ENCODE measurements at places on chromosomes 6 and 20.
A peak's percentile ranks its signal among the peaks of the same experiment; 100 is the strongest.

GRCh38 chr6:17630511-17631073 is 30.5 kb downstream of the FAM8A1 start:
- no peak for DNase-seq

GRCh38 chr6:5401845-5402738 is 140.8 kb downstream of the FARS2 start:
- DNase-seq: no peak

GRCh38 chr6:2834262-2834661 is 7.4 kb downstream of the SERPINB1 start:
- no peak for DNase-seq

- DNase-seq: no peak
Measured at GRCh38 chr6:146544616-146545182, 1.1 kb downstream of the RAB32 start.

DNA sequence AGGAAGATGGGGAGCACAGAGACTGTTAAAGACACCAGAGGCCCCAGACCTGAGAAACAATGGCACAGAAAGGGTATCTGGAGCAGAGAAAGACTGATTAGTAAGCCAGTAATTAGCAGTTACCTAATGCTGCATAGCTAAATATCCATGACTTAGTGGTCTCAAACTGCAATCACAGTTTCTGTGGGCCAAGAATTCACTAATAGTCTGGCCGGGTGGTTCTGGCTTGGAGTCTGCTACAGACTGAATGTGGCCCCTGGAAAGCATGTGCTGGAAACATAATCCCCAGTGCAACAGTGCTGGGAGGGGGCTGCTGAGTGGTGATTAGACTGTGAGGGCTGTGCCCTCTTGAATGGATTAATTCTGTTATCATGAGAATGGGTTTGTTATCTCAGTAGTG is 54.1 kb upstream of the VSX1 start:
- no peak for DNase-seq

DNA sequence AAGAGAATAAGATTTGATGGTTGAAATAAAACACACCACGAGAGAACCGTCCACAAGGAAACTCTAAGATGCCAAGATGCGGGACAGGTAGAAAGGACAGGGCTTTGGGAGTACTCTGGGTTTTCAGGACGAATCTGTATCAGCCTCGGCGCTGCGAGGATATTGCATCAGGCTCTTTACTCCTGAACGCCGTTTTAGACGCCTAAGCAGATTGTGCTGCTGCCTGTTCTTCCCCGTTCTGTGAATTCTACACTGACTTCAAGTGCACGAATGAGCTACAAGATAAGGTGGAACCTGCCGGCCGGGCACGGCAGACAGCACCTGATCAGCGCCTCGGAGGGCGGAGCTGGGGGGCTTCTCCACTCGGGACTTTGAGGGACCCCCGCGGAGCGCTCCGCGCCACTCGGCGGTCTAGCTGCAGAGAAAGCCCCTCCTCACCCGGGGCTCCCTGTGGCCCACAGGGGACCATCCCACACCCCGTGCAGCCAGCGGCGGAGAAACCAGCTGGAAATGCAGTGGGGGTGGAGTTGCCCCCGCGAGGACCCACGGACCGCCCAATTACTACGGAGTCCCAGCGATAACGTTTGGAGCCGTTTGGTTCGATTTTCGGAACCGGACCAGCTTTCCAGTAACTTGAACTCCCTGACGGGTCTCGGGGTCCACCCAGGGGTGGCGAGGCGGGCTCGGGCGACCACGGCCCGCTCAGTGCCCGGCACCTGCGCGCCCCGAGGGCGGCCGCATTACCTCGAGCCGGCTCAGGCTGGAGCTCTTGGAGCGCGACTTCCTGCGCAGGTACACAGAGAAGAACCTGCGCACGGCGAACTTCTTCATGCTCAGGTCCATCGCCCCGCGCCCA is 646 bp downstream of the RPS6KA2 start:
- DNase-seq: peak; percentile 11

- DNase-seq: no peak
Measured at GRCh38 chr20:57620999-57621398, 773 bp upstream of the ZBP1 start.

GRCh38 chr6:120671519-120671918 is 662.8 kb downstream of the TBC1D32 start:
- no peak for DNase-seq

DNA sequence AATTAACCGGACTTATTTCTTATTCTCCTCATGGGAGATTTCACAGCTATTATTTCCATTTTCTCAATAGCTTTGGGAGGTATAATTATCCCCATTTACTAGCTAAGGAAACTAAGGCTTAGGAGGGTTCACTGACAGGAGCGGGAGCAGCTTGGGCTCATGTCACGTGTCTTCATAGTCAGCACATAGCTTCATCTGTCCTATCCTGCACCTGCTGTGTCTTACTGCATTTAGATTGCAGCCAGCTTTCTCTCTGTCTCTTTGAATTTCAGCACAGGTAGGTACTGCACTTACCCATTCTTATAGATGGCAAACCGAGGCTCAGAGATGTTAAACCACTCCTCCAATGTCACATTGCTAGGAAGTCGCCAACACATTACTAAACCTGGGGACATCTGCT is 839.9 kb downstream of the MAFB start:
- DNase-seq: no peak

- DNase-seq: no peak
Measured at GRCh38 chr20:40251284-40251932, 437.6 kb downstream of the MAFB start.
